ENCODE measurements at places on chromosomes 12 and 14.

- DNase-seq, result no peak
Observed at GRCh38 chr12:54021432-54022013, 6.7 kb upstream of the HOXC6 start.

GRCh38 chr12:12079291-12079690 is 8.6 kb downstream of the BCL2L14 start:
- DNase-seq, result no peak

DNA sequence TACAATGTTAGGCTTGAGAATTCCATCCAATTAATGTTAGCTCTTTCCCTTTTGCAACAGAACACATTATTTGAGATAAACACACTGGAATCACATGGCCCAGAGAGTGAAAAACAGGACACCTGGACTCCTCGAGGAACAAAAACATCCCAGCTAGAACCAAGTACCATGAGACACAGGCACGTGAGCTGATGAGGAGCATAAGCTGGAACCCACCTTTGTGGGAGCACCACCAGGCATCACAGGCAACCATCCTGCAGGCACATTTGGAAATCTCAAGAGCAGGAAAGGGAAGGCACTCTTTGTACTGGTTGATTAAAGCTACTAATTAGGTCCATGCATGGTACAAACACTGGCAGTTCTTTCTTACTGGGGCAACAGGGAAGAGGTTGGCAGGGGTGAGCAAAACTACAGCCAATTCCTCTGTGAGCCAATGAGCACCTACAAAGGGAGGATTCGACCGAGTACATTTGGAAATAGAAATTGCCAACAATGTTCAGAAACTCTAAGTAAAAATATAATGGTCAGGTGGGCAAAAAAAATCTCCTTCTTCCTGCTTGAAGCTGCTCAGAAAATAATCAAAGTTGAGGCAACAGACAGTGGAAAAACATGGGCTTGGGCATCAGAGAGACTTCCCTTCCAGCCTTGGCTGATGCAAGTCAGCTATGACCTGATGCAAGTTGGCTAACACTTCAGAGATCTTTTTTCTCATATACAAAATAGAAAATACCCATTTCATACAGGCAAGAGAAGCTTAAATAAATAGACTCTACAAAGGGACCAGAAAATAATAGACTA is 216.7 kb downstream of the NUAK1 start:
- DNase-seq, result no peak

DNA sequence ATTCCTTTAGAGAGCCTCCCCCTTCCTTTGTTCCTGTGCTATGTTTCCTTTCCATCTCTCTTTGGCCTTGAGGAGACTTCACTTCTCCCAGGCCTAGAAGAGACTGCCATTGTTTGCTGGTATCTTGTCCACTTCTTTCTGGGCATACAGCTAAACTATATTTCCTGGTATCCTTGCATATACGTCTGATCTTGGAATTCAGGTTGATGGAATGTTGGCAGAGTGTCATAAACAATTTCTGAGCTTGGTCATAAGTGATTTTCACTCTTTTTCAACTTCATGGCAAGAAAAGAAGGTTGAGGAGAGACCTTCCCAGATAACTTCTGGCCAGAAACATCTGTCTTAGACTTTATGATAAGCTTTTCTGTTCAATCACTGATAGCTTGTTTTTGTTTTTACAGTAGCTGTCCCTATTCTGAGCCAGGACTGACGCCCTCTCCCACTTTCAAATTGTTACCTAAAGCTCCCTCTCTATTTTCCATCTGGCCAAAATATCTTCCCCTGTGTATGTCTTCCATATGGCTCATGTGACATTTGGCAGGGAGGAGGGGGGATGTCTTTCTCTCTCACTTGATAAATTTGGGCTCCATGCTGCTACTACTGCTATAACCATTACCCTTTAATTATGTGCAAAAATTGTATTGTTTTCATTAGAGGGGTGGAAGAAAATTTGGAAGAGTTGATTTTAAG is 457.0 kb downstream of the ADAMTS20 start:
- DNase-seq, result no peak

DNA sequence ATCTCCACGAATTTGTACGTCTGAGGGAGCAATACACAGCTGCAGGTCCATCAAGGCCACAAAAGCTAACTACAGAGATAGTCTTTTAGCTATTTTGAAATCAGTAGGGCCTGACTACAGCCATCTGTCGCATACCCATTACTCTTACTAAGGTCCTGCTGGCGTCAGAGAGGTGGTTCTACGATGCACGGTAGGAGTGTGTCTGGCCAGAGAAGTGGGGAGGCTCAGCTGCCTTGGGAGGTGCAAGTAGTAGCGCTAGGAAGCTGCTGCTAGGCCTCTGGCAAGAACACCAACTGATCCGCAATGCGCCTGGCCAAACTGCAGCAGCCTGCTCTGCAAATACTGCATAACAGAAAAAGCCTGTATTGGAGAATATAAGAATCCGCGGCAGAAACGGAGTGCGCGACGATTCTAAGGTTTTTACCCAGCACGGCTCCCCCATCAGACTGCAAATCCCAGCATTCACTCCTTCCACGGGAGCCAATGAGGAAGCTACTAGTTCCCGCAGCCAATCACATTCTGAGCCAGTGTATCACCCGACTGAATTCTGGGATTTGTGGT is 743 bp upstream of the CAND1 start:
- peak; percentile 85 for DNase-seq

DNA sequence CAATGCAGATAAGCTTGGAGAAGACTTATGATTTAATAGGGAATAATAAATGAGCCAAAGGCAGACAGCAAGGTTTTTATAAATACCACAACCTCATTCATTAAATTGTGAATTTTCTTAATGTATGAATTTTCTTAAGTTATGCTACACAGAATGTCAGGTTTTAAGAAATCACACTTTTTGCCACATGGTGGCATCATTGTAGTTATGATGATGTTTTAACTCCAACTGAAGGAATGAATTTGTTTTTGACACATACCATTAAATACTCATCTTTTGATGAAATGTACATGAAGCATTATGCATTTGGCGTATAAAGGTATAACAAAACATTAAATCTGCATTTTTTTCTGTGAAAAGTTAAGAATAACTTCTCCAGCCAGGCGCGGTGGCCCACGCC is 524.1 kb upstream of the FBXO33 start:
- no peak for DNase-seq

- no peak for DNase-seq
Observed at GRCh38 chr12:1837541-1838204, 17.3 kb downstream of the LRTM2 start.

DNA sequence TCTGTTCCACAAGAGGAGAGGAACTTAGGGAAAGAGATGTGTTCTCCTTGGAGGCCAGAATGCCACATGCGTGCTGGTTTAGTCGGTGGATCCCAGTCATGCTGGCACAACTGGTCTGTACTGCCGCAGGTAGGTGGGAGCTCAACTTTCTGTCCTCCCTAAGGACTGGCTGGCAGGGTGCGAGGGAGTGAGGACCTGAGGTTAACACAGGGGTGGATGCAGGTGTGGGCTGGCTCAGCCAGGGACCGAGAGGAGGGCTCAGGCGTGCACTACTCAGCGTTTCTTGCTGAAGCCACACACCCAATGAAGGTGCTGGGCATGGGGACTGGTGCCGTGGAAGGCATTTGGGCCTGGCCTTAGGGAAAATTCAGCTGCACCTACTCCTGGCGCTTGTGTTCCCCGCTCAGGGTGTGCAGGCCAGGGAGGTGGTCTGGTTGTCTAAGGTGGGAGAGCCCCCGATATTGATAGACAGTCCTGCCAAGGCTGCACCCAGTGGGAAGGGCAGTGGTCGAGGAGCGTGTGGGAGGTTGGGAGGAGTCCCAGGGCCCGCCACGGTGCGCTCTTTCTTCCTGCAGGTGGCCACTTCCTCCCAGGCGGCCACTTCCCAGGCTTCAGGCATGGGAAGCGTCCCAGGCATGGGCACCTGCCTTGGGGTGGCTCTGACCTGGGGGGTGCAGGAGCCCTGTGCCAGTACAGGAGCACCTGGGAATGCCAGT is 138.4 kb downstream of the ADGRD1 start:
- no peak for DNase-seq
